ENCODE measurements at places on chromosomes 7 and 10.
A peak's percentile ranks its signal among the peaks of the same experiment; 100 is the strongest.

- DNase-seq, result peak; percentile 90
These were observed 170.7 kb downstream of the HDAC9 start for GRCh38 chr7:18666107-18666728.

GRCh38 chr10:10942441-10942840 is 75.2 kb upstream of the CELF2 start:
- DNase-seq, result no peak

DNA sequence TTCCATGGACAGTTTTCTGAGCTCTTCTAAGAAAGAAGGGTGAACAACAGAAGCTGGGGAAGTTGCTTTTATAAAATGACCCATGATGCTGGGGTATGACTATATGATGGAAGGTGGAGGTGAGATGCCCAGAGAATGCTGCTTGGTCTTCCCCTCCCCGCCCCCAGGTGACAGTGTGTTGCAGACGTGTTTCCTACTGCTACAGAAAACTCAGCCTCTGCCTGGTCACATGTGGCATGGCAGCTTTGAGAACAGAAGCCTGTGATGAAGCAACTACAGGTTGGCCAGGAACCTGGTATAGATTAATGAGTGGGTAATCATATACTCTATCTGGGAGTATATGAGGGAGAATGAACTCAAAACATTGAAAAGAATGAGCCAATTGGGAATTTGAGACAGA is 67.1 kb downstream of the MTURN start:
- no peak for DNase-seq

- DNase-seq, result no peak
These were observed 432.0 kb downstream of the ATRNL1 start for GRCh38 chr10:115525141-115525540.

GRCh38 chr7:23713285-23714149 is 3.5 kb downstream of the STK31 start:
- no peak for DNase-seq

DNA sequence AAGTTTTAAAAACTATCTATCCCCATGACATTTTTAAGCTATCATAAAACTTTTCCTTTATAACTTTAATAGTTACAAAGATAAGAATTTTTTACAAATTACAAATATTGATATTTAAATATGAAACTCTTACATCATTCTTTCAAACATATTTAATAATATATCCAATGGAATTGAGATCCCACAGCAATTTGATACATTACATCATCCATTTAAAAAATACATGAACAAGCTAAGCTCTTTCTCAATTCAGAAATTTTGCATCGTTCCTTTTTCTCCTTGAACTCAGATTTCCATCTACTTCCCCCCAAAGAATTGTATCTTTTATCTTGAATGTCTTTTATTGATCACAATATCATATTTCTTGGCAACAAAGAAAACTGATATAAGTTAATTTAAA is 118.4 kb upstream of the GLCCI1 start:
- no peak for DNase-seq

- no peak for DNase-seq
These were observed 140.9 kb downstream of the GALNT17 start for GRCh38 chr7:71272509-71273490.

- no peak for DNase-seq
These were observed 25.8 kb downstream of the WBP1L start for GRCh38 chr10:102769375-102770107.

DNA sequence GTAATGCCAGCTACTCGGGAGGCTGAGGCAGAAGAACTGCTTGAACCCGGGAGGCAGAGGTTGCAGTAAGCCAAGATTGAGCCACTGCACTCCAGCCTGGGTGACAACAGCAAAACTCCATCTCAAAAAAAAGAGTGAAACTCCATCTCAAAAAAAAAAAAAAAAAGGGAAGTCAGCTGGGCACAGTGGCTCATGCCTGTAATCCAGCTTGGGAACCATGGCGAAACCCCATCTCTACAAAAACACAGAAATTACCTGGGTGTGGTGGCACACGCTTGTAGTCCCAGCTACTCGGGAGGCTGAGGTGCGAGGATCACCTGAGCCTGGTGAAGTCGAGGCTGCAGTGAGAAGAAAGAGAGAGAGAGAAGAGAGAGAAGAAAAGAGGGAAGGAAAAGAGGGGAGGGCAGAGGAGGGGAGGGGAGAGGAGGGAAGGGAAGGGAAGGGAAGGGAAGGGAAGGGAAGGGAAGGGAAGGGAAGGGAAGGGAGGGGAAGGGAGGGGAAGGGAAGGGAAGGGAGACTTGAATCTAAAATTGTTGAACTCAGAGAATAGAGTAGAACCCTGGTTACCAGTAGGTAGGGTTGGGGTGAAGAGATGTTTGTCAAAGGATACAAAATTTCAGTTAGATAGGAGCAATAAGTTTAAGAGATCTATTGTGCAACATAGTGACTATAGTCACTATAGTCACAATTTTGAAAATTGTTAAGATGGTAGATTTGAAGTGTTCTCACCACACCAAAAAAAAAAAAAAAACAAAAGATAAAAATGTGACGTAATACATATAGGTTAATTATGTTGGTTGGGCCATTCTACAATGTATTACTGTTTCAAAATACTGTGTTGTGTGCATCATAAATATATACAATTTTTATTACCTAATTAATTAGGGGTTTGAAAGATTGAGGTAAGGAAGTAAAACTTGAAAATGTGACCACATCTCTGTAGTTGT is 2.5 kb downstream of the SLC16A9 start:
- DNase-seq, result no peak

DNA sequence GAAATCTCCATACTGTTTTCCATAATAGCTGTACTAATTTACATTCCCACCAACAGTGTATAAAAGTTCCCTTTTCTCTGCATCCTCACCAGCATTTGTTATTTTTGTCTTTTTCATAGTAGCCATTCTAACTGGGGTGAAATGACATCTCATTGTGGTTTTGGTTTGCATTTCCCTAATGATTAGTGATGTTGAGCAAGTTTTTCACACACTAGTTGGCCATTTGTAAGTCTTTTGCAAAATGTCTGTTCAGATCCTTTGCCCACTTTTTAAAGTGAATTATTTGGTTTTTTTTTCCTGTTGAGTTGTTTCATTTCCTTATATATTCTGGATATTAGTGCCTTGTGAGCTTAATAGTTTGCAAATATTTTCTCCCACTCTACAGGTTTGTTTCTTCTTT is 101.0 kb upstream of the NFE2L3 start:
- DNase-seq, result peak; percentile 58

GRCh38 chr7:88202278-88202677 is 17.6 kb downstream of the SRI start:
- no peak for DNase-seq

GRCh38 chr10:110032801-110033700 is 25.3 kb downstream of the ADD3 start:
- DNase-seq, result no peak

GRCh38 chr7:90238583-90238982 is 6.4 kb upstream of the CFAP69 start:
- DNase-seq, result no peak

DNA sequence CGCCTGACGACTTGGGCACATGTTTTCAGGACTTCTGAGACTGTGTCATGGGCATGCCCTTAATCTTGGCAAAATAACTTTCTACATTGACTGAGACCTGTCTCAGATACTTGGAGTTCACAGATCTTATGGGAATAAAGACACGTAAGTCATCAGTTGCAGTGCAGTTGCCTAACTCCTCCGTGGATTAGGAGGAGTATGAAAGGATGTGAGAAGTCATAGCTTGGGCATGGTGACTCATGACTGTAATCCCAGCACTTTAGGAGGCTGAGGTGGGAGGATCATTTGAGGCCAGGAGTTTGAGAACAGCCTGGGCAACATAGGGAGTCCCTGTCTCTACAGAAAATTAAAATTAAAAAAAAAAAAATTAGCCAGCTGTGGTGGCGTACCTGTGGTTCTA is 49.6 kb downstream of the EXOC6 start:
- peak; percentile 15 for DNase-seq

- DNase-seq, result no peak
These were observed 66.1 kb upstream of the AQP1 start for GRCh38 chr7:30845426-30846135.

DNA sequence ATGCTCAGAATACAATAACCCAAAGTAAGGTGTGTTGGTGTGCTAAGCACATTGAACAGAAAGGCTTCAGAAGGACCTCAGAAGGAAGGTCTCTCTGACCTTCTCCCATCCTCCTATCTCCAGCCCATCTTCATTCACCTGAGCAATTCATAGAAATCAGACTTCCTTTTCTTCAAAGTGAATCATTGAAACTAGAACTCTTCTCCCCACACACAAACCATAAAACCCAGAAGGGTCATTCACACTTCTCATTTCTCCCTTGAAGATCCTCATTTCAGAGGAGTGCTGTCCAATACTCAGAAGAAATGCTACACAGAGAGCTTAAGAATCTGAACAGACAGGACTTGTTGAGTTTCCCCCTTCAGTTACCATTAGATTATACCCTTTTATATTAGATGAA is 89.5 kb downstream of the VWDE start:
- DNase-seq, result no peak

- DNase-seq, result no peak
These were observed 8.4 kb upstream of the HHEX start for GRCh38 chr10:92681306-92681834.

GRCh38 chr10:1274701-1275544 is 218.7 kb downstream of the WDR37 start:
- DNase-seq, result no peak

GRCh38 chr10:114749014-114749413 is 72.6 kb upstream of the FHIP2A start:
- no peak for DNase-seq
